ENCODE measurements at places on chromosomes 16 and 17. TPM values are rescaled to one million over a fixed set of nuclear protein-coding genes. Genes with fewer than 3 reads are reported as not detected.

DNA sequence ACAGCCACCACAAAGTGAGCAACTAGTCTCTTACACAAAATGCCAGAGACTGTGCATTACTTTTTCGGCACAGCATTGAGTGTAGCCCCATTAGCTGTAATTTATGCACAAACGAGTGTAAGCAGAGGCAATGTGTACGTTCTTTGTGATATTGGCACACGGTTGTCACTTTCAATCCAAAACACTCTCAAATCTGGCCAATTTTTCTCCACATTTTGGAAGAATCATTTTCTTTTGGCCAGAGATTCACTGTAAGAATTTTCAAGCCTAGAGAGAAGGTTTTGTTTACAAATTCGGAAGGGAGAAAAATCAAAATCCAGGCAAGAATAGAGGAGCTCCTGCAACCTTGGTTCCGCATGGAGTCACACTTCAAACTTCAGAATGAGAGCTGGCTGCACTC lies 15.4 kb upstream of the KIF2B start:
- DNase-seq = no peak
- no peak overlapping the region for H3K27ac ChIP-seq
- no peak overlapping the region for H3K4me3 ChIP-seq
- H3K36me3 ChIP-seq = no peaks in the 10 kb centered on the region

- H3K27me3 ChIP-seq = no peaks in the 10 kb centered on the region
- H3K4me3 ChIP-seq = no peak overlapping the region
- H3K36me3 ChIP-seq = no peaks in the 10 kb centered on the region
- no peak overlapping the region for H3K27ac ChIP-seq
- DNase-seq = no peak
Observed at GRCh38 chr17:62321451-62321850, 58.9 kb upstream of the EFCAB3 start.

GRCh38 chr17:80790981-80791742 lies 200.5 kb upstream of the CHMP6 start:
- no peak for DNase-seq
- no peaks in the 10 kb centered on the region for H3K36me3 ChIP-seq
- no peak overlapping the region for H3K4me3 ChIP-seq
- no peaks in the 10 kb centered on the region for H3K27me3 ChIP-seq
- no peak overlapping the region for H3K27ac ChIP-seq

DNA sequence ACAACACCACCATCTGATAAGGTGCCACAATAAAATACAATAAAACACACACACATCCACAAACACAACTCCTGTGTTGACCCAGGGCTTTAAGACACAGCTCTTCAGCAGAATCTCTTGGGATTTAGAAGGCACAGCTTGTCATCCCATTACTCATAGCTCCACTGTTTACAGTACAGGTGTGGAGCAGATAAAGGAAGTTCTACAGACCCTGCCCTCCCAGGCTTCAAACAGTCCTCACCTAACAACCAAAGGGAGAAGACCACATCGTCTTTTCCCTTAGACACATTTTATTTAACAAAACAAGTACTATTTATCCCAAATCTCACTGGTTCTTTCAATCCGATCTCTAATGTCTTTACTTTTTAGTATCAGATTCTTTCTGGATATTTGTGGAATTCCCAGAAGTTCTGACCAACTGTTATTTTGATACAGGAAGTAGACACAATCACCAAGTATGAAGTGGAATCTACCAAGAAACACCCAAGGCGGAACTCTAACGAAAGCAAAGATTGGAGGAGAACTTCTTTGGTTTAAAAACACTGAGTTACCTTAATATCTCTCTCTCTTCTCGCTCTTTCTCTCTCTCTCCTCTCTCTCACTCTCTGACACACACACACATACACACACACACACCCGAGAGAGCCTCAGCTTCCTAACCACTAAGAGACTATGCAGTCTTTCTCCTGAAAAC lies 46.1 kb downstream of the CYTH1 start:
- H3K4me3 ChIP-seq = peak overlapping the region; percentile 3
- H3K36me3 ChIP-seq = no peaks in the 10 kb centered on the region
- no peaks in the 10 kb centered on the region for H3K27me3 ChIP-seq

- peaks cover 50% of the 10 kb centered on the region for H3K4me1 ChIP-seq
- no peaks in the 10 kb centered on the region for H3K27me3 ChIP-seq
- peak; percentile 87 for DNase-seq
- H3K27ac ChIP-seq = peak overlapping the region; percentile 73
- H3K36me3 ChIP-seq = no peaks in the 10 kb centered on the region
Observed at GRCh38 chr17:57892146-57892819, 42.4 kb upstream of the MRPS23 start.

DNA sequence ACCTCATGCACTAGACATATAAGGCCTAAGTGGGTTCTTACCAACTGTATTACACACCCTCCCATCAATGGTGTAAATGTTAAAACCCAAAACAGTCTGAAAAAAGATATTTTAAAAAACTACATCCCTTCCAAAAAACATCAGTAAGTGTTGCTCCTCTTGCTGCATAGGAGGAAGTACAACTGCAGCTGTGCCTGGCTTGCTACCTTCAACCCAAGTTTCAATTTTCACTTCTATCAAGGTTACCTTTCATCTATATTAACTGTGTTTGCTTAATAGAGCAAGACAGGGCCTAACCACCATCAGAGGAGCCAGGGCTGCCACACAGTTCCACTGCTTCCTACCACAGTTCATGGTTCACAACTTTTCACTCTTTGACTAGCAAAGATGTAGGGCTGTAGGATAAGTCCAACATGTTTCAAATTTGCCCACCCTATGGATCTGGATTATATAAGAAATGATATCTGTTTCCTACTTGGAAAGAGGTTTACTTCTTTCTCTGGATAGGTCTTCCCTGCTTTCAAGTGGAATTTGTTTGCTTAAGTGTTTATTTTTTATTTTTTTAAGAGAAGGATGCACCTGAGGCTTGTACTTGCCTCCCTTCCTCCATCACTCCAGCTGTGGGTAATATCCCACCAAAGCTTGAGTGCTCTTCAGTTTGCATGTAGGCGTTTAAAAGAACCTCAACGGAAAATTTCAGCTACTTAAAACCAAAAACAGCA lies 56.7 kb downstream of the GRB7 start:
- H3K27me3 ChIP-seq = no peaks in the 10 kb centered on the region
- no peaks in the 10 kb centered on the region for H3K36me3 ChIP-seq
- no peak overlapping the region for H3K4me3 ChIP-seq
- H3K4me1 ChIP-seq = no peaks in the 10 kb centered on the region
- H3K27ac ChIP-seq = no peak overlapping the region

DNA sequence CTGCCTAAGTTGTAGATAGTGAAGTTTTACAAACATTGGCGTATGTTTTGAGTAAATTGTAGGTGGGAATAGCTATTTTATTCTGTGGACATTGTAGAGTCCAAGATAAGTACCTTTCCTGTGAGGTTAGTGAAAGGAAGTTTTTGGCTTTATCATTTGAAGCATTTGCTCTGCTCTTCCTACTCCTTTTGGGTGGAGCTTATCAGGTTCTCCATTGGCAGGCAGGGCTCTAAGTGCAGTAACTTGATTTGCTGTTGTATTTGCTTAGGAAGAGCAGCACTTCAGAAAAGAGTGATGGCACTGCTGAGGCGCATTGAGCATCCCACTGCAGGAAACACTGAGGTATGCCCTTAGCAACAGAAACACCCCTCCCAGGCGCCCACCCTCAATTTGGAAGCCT lies 70.1 kb downstream of the OMG start:
- H3K36me3 ChIP-seq = no peaks in the 10 kb centered on the region
- H3K4me3 ChIP-seq = no peak overlapping the region
- no peaks in the 10 kb centered on the region for H3K4me1 ChIP-seq
- no peak overlapping the region for H3K27ac ChIP-seq

Gene ACSM2A
- 0.50 TPM for total RNA-seq
